Stimulated activated CD4-positive, alpha-beta T cell treated with anti-CD3 and anti-CD28 coated beads, TNF-alpha, amount 100 ng/mL, for 4 hours (primary cell): ENCODE measurements at places on chromosomes 3 and 15.

- DNase-seq = no peak
Measured at GRCh38 chr15:77720655-77721054, 87.9 kb upstream of the LINGO1 start.

DNA sequence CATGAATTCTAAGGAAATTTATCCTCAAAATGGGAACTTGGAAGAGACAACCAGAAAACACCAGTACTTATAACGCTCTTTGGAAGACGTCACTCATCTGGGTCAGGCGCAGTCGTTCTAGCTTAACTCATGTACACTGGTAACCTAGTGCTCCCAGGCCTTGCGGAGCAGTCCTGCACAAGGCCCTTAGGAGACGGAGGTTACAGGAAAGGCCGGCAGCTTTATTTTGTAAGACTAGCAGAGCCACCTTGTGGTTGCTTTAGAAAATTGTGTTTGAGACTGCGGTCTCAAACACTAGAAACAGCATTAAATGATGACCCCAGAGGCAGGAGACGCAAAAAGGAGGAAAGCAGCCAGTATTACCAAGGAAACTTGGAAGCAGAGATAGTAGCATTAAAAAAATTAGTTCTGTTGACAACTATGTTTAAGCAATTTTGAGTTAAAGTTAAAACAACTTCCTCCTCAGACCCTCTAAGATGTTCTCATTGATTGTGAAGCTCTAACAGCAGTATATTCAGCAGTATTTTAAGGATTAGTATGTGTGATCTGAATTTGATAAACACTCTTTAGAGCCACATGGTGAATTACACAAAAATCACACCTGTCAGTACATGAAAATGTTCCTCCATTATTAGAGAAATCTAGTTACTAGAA, 141.9 kb upstream of the C2CD4B start:
- DNase-seq = no peak

DNA sequence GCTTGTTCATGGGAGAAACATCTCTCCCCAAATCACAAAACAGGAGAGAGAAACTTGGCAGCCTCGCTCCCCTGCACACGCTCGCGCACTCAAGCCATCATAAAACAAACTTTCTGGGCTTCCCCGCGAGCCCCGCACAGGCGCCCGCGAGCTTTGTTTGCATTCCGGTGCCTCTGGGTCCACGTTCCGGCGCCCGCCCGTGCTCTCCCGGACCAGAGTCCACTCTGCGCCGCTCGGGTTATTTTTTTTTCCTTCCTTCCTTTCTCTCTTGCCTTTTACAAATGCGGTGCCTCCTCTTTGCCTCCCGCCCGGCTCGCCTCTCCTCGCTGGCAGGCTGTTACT, 363 bp downstream of the MAGI1 start:
- no peak for DNase-seq

DNA sequence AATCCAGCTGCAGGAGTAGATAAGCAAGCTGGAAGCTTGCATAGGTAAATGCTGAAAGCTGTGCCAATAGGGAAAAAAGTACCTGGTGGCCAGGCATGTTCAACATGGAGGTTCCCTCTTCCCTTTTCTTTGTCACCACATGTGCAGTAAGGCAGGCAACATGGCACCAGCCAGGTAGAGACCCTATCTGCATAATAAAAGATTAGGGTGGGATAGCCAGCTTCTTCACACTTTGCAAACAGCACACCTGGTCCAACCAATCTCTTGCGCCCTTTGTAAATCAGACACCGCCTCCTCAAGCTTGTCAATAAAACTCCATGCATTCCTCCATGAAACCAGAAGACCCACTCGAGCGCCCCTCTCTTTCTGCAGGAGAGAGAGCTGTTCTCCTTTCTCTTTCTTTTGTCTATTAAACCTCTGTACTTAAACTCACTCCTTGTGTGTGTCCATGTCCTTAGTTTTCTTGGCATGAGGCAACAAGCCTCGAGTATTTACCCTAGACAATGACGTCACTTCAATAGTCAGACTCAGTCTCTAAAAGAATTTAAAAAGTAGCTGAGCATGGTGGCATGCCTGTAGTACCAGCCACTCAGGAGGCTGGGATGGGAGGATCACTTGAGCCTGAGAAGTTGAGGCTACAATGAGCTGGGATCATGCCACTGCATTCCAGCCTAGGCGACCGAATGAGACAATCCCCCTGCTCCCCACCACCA, 256.3 kb downstream of the SCAPER start:
- no peak for DNase-seq

DNA sequence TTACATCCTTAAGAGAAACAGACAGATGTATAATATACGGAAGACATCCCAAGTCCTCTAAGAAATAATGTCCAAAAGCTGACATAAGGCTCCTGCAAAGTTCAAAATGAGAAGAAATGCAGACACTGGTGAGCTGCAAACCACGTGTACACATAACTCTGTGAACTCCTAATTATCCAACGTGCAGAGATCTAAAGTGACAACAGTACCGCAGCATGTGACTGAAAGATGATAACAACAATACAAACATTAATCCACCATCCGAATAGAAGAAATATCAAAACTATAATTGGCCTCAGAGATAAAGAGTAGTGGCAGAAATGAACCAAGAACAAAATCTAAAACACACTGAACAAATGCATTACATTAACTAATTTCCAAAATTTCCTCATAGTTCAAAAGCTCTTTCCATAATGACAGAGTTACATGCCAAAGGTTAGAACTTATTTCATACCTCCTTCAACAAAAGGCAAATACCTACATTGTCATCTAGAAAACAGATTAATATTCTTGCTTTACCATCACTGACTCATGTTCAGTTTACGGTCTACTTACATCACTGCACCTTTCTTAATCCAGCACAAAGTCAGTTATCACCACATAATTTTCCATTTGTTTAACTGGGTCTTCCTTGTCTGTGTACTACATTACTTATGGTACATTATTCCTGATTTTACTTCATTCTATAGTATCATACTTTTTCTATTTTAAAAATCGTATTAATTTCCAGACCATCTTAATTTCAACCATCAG, 2.2 kb downstream of the PDCD10 start:
- no peak for DNase-seq

- no peak for DNase-seq
Measured at GRCh38 chr3:180646187-180646790, 33.0 kb downstream of the CCDC39 start.

DNA sequence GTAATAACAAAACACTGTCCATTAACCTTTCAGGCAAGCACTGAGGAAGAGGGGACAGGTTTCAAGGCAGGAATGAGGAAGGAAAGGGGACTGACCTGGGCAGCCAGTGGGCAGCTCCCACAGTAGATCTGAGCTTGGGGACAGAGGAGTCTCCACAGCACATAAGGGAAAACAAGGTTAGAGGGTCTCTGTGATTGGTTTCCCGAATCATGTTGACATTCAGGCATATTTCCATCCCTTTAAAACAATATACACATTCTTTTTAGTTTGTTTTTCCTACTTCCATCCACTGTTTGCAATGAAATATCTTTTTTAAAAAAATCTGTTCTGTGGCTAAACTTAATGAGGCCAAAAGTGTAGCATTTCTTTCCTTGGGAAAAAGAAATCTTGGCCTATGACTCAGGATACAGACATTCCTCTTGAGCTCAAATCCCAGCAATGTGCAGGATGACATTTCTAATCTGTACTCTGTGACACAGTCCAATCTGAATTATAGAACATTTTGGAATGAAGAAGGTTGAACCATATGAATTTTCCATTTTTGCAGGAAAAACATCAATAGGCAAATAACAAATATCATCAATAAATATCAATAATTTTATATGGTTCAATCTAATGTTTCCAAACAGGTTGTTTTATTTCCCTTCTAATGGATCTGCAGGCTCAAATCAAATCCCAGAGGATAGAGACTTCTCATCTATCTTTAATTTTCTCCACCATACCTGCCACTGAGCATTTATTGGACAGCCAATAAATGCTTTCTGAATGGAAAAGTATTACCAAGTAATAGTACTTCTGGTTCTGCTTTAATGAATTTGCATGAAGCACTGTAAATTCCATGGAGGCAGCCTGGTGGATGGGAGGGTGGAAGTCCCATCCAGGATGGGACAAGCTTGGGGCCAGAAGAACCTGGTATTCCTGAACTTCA, 54.1 kb downstream of the ITGB5 start:
- DNase-seq = no peak

DNA sequence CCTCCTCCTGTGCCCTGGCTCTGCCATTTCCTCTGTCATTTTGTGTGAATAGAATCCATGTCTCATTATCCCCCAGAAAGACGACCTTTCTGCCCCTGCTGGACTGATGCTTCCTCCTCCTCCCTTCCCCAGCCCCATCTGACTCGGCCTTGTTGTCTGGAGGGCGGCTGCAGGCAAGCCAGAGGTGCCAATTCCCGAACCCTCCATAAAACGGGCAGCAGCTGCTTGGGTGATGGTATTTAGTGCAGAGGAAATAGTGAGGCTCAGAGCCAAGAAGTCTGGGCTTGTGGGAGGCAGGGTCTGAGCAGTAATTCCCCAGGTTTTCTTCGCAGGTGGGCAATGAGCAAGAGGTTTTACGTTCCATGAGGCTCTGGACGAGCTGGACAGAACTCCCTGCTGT, 71.2 kb downstream of the ITGA11 start:
- no peak for DNase-seq

DNA sequence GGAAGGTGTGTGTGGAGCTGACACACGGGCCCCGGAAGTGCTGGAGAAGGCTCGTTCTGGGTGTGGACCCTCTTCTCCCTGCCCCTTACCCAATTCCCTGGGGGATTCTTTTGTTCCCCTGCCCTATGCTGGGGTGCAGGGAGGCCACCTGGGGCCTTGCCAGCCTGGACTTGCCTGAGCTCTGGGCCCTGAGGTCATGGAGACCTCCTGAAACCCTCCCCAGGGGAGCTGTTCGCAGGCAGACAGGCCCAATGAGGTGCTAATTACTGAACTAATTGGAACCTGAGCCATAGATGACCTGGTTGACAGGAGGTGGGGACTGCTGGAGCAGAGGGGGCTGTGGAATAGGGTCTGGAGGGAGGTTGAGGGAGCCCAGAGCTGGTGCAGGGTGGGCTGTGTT, 9.4 kb upstream of the C15orf39 start:
- no peak for DNase-seq

GRCh38 chr15:93036951-93037819, 51.8 kb downstream of the RGMA start:
- DNase-seq = no peak

- DNase-seq = no peak
Measured at GRCh38 chr15:34837246-34838016, 42.1 kb upstream of the ACTC1 start.

- DNase-seq = no peak
Measured at GRCh38 chr3:117665296-117665695, 955.7 kb downstream of the TUSC7 start.

DNA sequence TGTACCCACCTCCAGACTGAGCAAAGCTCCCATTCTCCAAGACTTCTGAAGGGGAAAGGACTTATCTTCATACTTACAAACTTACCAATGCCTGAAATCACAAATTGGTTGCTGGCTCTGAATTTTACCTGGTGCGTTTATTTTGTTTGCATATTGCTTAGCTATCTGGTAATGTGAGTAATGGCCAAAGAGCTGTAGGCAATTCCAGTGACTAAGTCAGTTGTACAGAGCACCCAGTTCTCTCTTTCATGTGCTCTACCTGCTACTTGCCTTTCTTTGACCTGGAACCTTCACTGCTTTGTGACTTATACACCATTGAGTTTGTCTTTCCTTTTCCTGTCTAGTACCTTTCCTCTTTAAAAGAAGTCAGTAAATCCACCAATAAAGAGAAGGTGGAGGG, 755.9 kb upstream of the LMCD1 start:
- no peak for DNase-seq

DNA sequence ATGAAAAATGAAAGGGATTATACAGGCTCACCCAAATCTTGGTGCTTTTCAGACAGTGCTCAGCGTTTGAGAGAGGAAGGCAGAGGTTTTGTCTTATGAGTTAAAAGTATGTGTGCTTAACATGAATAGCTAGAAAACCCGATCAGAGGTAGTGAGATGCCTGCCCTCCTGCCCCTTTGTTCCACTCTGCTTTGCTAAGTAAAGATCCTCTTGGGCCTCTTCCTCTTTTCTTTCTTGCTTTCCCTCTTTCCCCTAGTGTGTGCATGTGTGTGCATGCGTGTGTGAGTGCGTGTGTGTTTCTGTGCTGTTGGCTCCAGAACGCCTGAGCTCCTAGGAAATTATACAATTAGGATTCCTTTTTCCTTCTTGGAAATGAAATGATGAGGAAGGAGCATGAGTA, 261.3 kb upstream of the NR2E3 start:
- DNase-seq = no peak

DNA sequence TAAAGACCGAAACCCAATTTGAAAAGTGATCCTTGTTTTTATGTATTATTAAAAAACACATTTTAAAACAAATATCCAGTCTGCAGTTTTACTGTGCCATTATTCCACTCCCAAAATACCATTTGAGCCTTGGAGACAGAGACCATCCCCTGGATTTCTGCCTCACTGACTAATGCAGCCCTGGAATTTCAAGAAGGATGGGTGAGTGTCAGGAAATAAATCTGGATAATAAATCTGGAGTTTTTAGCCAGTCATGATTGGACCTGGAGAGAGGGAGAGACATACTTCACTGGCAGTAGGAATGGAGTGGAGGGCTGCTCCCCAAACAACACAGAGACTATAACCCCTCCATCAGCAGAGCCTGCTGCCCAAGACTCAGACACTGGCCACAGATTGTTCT, 123.3 kb downstream of the MYLK start:
- DNase-seq = no peak

DNA sequence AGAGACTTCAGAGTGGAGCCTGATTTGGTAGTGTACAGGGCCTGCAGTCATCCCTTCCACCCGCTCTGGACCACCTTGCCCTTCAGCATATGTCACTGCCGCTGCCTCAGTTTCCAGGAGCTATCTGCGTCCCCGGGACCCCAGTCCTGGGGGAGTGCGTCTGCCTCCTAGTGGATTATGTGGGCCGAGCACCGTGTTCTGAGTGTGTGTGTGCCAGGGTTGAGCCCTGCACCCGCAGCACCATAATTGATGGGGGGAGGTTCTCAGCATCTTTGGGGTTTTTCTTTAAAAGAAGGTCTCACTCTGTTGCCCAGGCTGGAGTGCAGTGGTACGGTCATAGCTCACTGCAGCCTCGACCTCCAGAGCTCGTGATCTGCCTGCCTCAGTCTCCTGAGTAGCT, 33.6 kb downstream of the CD276 start:
- no peak for DNase-seq

DNA sequence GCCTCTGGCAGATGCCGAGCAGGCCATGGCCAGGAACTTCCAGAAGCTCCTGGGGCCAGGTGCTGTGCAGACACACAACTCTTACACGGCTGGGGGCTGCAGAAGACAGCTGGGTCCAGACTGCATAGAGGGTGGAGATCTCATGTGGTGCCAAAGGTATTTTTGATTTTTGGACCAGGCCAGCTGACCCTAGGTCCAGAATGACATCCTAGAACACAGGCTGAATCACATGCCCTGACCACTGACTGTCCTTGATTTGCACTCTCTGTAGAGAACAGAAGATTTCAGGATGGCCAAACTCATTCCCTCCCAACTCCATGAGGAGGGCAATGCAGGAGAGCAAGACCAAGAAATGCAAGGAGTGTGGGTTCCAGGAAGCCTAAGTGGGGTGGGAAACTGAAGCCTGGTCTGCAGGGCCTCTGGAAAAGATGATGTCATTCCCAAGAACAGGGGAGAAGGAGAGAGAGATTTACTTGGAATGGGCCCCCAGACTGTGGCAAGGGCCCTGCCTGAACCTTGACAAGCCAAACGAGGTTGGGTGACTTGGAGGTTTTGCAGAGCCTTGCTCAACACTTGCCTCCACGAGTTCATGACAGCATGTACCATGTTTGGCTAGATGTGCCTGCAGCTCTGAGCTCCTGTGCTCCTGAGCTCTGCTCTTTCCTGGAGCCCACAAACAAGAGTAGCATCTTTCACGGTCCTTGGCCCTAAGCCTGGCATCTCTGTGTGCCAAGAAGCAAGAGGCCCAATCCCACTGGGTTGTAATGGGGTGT, 38.5 kb upstream of the CTSH start:
- DNase-seq = no peak

GRCh38 chr3:66803721-66804695, 194.1 kb upstream of the KBTBD8 start:
- DNase-seq = no peak
